ENCODE measurements at places on chromosomes 7 and 10.

DNA sequence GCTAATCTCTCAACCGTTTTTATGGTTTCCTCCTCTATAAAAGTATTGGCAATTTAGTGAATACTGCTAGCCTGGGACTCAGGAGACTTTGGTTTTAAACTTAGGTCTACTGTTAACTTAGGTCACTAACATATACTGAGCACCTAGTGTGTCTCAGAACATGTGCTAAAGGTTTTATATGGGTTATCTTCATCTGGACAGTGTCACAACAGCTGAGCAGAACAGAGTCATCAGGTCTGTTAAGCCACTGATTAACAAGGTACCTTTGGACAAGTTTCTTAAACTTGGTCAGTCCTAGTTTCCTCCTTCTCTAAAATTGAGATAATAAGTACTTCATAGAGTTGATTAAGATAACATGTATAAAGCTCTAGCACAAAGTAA is 30.6 kb downstream of the NET1 start:
- DNase-seq = no peak

DNA sequence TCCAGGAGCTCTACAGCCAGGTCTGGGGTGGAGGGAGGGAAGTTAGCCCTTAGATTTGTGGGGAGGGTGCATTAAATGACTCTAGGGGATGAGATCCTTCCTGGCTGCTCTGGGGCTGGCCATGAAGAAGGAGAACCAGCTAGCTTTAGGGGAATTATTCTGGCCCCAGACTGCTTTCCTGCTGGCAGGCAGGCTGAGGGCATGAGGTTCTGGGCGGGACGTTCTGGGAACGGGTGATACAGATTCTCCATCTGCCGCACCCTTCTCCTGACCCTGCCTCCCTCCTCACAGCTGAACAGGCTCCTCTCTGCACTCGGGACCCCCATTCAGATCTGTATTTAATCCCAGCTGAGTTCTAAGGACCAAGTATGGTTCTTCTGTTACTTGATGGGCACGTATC is 23.9 kb downstream of the GOLGA7B start:
- DNase-seq = no peak

- DNase-seq = no peak
Measured at GRCh38 chr10:45000138-45000751, 478 bp upstream of the ZNF22 start.

- no peak for DNase-seq
Measured at GRCh38 chr10:23193435-23194074, 1.4 kb downstream of the PTF1A start.

- no peak for DNase-seq
Measured at GRCh38 chr7:66315192-66315591, 110.1 kb downstream of the TPST1 start.

GRCh38 chr10:48976196-48976595 is 36.6 kb upstream of the LRRC18 start:
- peak; percentile 1 for DNase-seq

- no peak for DNase-seq
Measured at GRCh38 chr7:16301291-16301690, 120.0 kb downstream of the CRPPA start.

DNA sequence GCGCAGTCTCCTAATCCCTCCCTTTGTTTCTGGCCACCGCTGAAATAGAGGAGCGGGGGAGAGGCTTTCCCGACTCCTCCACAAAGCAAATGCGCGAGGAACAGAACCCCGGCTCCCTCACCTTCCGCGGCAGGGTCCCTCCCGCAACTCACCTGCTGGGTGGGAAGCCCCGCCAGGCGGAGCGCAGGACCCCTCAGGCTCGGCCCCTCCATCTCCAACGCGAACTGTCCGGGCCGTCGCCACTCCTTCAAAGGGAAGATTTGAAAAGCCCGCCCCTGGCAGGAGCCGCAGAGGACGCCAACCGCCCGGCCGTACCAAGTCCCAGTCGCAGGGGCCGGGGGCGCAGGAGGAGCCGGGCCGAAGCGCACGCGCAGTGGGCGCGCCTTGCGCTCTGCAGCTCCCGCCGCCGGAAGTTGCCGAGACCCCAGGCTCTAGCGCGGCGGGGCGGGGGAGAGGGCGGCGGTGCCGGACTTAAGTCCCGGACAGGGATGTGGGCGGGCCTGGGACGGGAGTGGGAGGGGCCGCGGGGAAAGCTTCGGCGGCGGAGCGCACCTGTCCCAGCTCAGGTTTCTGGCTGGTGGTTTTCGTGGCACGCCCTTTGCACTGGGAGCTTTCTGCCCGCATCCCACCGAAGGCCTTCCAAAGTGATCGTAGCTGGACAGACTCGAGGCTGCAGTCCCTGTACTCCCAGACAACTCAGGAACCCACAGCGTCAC is at the start of gene RTKN2:
Gene RTKN2 (minus strand): TSS at position 446 of the 716 bp plus-strand sequence. CDS start 234 bp downstream, at position 212.
- DNase-seq = peak; percentile 97

- DNase-seq = no peak
Measured at GRCh38 chr7:137695942-137696341, 150.8 kb downstream of the DGKI start.

- peak; percentile 32 for DNase-seq
Measured at GRCh38 chr10:61896854-61897661, 4.4 kb upstream of the ARID5B start.

DNA sequence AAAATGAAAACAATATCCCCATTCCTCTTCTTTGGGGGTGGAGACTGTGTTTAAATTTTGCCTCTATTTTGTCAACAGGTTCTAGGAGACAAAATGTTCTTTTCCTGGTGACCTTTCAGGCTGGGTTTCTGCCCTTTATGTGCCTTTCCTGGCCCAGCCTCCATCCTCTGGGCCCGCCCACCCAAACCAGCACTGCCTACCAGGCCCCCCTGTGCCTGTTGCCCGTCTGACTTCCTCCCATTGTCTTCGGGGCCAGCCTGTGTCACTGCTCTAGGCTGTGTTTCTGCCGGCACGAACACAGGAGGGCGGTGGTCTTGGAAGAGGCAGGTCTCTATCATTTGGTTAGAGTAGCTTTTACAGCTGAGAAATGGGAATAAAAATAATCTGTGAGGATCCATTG is 13.9 kb downstream of the TSPAN14 start:
- DNase-seq = no peak

DNA sequence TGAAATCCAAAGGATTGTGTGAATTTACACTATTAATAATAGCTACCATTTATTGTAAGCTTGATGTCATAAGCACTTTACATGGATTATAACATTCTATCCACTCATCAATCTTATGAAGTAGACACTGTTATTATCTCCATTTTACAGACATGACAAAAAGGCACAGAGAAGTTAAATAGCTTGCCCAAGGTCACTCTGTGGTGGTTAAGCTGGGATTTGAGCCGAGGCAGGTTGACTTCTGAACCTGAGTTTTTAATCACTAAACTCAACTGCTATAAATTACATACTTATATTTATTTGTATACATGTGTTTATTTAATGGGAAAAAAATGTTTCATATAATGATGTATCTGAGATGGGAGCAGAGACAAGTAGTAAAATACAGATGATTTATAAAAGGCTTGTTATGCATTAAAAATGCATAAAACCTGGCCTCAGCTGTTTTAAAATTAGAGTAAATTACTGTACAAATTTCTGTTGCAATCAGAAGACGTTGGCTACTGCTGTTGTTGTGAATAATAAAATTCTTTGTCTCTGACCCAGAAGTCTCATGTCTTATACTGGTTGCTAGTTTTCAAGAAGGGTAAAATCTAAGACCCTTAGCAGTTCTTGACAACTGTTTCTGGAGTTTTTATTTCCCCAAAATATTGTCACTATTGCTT is 61.1 kb upstream of the CALD1 start:
- DNase-seq = no peak

DNA sequence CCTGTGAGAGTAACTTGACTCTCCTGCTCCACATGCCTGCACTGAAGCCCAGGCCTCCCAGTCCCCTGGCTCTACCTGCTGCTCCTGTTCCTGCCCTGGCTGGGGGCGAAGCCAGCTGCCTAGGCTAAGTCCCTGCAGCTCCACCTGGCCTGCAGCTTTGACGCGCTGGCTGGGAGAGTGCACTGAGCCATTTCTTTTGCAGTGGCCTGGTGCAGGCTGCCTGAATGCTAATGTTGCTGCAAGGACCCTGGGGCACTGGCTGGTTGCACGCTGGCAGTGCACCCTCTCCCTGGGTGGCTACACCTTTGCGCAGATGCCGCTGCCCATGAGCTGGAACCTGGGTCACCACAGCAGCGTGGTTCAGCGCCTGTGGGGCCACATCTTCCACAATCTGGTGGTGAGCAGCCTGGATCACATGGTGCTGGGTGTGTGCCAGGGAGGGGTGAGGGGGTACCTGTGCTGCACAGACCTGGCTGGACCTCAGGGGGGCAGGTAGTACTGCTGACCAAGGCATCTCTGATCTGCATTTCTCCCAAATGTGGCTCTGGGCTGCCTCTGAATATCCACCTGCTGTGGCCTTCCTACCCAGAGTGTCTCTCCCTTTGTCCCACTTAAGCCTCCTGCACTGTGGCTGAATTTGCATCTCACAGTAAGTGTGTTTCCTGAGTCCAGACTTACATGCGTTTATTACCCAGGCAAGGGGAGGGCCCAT is 20.0 kb downstream of the IMPDH1 start:
- DNase-seq = no peak

Measured in COR-L47 (cell line).